ENCODE measurements at places on chromosomes 5 and 9.

DNA sequence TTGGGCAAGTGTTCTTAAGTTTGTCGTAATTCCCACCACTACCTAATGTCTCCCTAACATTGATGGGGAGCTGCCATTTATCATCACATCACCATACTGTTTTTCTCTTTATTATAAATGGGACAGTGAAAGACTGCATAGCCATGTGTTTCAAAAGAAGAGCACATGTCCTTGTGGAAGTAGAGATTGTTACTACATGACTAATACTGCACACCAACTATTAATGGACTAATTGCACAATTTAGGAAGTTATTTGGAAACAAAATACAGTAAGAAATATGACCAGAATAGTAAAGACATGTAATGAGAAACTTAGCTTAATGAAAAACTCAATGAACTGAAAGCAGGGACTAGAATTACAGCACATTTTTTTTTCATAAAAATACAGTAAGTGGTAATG lies 12.0 kb upstream of the ELOVL7 start:
- DNase-seq: no peak

DNA sequence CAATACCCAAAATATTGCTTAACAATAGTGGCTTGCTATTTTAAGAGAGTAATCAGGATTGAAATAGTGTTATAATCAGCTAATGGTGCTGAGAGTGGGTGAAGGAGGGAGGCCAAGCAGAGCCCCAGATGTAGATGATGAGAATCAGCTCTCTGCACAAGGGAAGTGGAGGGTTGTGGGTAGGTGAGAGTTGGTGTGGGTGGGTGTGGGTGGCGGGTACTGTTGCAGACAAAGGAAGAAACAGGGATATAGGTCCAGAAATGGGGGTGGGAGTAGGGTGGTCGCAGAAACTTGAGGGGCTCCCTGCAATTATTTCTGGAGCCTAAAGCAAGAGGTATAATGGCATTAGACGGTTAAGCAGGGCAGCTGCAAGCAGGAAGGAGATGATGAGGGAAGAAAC lies 7.4 kb upstream of the ADCY2 start:
- no peak for DNase-seq

GRCh38 chr5:177403102-177403791 lies 2.8 kb upstream of the PFN3 start:
- DNase-seq: peak; percentile 36

GRCh38 chr5:62259699-62260250 lies 46.2 kb upstream of the KIF2A start:
- DNase-seq: no peak

- DNase-seq: no peak
Measured at GRCh38 chr9:127554966-127555839, 56.9 kb upstream of the STXBP1 start.

DNA sequence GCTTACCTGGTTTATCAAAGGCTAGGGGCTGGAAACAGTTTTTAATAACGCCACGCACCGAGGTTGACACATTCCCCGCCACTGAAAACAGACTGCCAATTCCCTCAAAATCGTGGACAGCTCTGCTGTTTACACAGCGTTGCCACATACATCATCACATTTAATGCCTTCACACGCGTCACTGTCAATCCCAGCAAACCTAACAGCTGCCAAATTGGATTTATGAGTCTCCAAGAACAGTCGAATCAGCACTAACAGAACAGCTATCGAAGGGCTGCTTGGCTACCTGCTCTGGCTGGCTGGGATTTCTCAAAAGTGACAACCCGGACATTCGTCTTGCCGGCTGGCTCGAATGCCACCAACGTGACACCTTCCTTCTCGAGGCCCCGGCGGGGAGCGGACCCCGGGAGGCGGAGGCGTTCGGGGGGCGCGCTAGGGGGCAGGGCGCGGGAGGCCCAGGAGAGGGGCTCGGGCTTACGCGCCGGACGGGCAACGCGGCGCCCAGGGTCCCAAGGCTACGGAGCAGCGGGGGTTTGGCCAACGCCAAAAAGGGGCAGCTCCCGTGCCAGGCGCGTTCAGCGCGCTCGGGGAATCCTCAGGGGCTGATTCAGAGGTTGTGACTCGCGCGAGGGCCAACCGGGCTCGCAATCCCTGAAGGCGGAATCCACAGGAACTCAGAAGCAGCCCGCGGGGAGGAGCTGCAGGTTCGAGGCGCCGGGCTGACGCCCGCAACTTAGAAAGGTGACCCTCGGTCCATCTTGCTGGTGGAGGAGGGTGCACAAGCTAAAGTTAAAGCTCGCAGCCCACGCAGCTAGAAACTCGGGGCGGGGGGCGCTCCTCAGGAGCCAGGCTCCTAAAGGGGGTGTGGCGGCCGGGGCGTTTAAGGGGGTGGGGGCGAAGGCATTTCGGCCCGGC lies 1.2 kb downstream of the CDC14B start:
- DNase-seq: peak; percentile 18

GRCh38 chr5:173496129-173496882 lies 120.1 kb downstream of the BOD1 start:
- DNase-seq: no peak

DNA sequence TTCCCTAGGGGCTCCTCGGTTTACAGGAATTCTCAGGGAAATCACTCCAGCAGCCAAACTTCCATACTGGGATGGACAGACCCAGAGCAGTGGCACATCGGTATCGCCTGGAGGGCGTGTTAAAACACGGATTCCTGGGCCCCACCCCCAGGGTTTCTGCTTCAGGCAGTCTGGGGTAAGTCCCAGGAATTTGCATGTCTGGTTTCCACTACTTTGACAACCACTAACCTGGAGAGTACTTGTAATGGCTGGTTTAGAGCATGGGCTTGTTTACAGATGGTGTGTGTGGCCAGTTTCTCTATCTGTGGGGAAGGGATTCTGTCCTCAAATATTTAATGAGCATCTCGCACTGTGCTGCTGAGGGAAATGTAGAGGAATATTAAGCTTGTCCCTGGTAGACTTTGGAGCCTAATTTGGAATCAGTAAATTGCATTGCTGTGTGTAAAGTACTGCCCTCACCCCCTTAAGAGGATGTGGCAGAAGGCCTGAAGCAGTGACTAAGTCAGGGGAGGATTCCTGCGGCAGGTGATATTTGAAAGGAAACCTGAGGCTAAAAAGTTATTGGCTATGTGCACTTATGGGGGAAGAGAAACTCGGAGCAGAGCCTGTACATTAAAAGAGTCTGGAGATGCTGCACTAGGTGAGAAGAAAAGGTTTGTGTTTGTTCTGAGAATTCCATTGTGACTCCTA lies 18.6 kb upstream of the TJP2 start:
- no peak for DNase-seq

DNA sequence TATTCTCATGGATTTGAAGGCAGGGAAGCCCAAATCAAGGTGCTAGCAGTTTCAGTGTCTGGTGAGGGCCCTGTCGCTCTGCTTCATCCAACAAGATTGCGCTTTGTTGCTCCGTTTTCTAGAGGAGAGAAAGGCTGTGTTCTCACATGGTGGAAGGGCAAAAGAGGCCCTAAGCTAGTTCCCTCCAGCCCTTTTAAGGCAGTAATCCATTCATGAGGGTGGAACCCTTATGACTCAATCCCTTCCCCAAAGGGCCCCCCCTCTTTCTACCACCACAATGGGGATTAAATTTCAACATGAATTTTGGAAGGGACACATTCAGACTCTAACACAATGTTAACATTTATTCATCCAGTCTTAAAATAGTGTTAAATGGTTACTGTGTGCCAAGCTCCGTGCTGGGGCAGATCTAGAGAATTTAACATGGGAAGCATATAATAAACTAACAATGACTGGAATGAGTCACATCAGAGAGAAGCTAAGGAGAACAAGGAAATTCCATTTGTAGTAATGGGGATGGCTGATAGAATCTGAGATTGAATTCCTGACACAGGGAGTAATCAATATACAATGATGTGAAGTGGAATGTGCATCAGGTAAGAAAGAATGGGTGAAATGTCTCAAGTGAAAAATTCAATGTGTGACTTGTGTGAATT lies 382.8 kb upstream of the ZNF608 start:
- DNase-seq: no peak

- no peak for DNase-seq
Measured at GRCh38 chr5:158162026-158162425, 303.1 kb upstream of the CLINT1 start.

- no peak for DNase-seq
Measured at GRCh38 chr5:139910901-139911300, 115.3 kb downstream of the PSD2 start.

- DNase-seq: no peak
Measured at GRCh38 chr5:125038477-125038876, 292.0 kb upstream of the ZNF608 start.

- no peak for DNase-seq
Measured at GRCh38 chr9:80292231-80292630, 720.5 kb downstream of the TLE4 start.

DNA sequence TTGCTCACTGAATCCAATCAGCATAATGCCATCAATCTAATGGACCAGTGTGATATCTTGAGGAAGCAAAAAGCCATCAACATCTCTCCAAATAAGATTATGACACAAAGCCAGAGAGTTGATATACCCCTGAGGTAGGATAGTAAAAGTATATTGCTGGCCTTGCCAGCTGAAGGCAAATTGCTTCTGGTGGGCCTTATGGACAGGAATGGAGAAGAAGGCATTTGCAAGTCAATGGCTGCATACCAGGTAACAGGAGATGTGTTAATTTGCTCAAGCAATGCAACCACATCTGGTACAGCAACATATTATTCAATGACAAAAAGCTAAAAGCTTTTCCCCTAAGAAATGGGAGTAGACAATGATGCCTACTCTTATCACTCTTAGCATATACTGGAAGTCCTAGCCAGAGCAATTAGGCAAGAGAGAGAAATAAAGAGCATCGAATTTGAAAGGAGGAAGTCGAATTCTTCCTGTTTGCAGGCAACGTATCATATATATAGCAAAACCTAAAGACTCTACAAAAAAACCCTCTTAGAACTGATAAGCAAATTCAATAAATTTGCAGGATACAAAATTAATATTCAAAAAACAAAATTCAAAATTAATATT lies 216.1 kb upstream of the RASA1 start:
- DNase-seq: no peak

DNA sequence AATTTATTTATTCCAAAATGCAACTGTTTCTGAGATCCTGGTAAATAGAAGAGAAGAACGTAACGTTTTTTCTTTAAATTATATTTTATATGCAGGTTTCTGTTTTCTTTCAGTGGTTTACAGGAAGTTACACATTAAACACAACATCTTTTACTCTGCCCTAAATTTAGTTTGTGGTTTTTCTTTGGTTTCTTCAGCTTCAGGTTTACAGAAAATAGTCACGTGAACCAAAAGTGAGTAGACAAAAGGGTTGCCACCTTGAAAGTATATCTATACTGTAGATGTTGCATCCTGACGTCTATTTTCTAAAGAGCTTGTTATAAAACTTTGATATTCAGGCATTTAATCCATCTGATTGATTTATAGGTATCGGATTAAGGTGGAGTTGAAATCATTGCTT lies 1236.6 kb downstream of the MAT2B start:
- DNase-seq: no peak

GRCh38 chr9:130054820-130055219 lies 1.1 kb downstream of the GPR107 start:
- DNase-seq: no peak

DNA sequence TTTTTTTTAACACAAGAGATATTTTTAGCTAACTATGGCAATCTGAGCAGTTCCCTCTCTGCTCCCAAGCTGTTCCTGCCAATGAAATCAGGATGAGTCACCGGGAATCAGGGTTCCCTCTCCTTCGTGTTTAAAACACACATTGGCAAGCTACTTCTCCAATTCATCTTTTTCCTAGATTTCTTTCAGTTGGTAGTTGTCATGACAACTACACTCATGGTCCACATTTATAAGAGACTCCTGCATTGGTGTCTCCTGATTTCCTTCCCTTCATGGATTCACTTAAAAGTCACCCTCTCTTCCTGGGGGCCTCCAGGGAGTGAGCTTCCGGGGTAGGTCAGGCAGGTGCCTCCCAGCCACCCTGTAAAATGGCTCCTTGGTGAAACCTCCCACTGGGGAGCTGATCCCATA lies 72.3 kb upstream of the NIPAL4 start:
- DNase-seq: no peak

- DNase-seq: no peak
Measured at GRCh38 chr5:31445041-31445600, 86.8 kb downstream of the DROSHA start.

DNA sequence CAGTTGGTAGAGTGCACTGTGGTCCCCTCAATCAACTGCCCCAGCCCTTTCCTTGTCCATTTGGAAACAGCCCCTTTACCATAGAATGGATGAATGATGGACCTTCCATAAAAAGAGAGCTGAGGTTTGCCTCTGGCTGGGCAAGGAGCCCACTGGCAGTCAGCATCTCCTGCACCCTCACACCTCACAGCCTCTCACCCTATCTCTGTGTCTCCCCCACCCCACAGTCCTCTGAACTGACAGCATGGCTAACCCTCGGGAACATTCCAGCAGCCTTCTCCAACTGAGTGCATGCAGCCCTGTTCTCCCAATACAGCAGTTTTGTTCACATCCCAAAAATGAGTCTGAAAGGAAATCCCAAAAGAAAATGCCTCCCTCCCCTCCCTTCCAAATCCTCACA lies 51.7 kb downstream of the RETREG1 start:
- DNase-seq: no peak

GRCh38 chr9:21267485-21268346 lies 27.9 kb upstream of the IFNA14 start:
- DNase-seq: no peak

DNA sequence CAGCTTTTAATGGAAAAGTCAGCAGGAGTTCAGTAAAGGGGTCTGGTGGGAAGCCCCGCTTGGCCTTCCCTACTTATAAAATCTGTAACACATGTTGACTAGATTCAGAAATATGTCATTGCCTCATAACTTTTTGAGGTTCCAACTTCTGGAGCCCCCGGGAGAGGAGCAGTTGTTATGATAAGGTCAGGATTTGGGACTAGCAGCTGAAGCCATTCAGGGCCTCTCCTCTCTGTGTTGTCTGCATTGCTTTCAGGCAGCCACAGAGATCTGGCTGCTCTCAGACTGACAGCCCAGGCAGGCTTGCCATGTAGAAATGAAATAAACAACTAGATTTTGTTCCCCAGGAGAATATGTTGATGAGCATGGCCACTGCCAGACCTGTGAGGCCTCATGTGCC lies 167.1 kb downstream of the RFK start:
- no peak for DNase-seq

DNA sequence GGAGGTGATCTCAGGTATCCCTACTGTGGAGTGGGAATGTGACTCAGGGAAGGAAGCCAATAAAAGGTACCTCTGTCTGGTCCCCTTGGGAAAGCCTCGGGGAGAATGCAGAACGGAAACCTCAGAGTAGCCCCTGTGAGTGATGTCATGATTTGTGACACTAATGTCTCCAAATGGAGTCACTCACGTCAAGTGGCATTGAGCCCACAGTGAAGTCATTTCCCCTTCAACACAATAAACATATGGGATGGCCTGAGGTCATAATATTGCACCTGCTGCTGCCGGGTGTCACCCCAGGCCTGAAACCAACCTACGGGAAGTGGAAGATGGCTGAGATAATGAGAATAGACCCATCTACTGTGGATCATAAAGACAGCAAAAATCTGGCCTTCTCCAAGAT lies 75.9 kb upstream of the GOLM1 start:
- no peak for DNase-seq

GRCh38 chr9:137077010-137077747 lies at the start of gene UAP1L1:
TSS of gene UAP1L1 (plus strand) at chr9:137077517. CDS start at chr9:137077533, 16 bp downstream.
- peak; percentile 41 for DNase-seq

- no peak for DNase-seq
Measured at GRCh38 chr9:83422527-83422926, 115.7 kb downstream of the FRMD3 start.

Data from stimulated activated CD4-positive, alpha-beta T cell treated with anti-CD3 and anti-CD28 coated beads, Interleukin-12 subunit alpha, Interleukin-12 subunit beta, amount 100 ng/mL, for 4 hours (primary cell).